ENCODE measurements at places on chromosomes 11 and 22.

DNA sequence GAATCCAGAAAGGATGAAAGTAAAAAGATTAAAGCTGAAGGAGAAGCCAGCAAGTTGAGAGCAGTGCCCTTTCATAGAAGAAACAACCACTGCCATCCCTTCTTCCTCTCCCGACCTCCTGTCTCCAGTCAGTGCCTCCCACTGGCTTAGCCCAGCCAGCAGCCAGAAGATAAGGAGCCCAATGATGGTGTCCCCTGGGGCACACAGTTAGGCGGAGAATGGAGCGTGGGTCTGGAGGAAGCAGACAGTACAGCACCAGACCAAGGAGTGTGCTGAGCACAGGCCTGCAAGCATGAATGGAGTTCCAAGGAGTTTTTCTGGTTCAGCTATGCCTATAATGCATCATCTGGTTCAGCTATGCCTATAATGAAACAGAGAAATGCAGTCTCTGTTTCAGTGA is 54.3 kb upstream of the TNRC6B start:
- DNase-seq = no peak

- DNase-seq = no peak
These were observed 8.0 kb downstream of the MPEG1 start for GRCh38 chr11:59204746-59205145.

DNA sequence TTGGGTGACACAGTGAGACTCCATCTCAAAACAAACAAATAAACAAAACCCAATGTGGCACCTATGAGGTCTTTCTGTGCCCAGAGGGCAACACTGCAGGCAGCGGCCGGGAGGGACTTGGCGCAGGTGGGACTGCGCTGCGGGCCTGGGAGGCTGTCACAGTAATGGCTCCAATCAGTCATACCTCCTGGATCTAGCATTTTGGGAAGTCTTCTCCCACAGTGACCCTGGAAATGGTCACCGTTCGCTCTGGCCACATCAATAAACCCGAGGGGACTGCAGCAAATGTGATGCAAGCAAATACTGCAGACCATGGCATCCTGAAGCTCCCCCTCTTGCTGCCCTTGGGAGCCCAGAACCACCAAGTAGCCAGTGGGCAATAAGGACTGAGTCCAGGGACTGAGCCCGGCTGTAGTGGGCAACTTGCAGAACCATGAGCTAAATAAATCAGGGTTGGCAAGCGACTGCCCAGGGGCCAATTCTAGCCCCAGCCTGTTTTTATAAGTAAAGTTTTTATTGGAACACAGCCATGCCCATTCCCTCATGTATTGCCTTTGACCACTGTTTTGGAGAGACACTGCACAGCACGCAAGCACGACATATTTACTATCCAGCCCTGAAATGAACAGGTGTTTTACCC is 15.4 kb downstream of the SHANK2 start:
- DNase-seq = no peak

DNA sequence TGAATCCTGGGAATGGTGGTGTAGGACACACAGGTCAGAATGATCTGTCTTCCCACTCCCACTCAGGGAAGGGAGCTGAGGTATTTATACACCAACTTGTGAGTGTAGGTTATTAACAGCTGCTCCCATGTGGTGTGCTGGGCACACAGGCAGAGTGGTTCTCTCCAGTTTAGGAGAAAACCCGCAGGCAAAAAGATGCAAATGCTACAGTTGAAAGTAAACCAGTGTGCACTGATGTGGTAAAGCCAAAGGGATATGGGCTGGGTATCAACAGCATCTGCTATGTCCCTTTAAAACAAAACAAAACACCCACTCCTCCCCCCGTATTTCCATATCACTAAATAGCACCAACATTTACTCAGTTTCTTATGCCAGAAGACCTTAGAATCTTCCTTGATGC is 75.4 kb upstream of the SYT13 start:
- DNase-seq = no peak

DNA sequence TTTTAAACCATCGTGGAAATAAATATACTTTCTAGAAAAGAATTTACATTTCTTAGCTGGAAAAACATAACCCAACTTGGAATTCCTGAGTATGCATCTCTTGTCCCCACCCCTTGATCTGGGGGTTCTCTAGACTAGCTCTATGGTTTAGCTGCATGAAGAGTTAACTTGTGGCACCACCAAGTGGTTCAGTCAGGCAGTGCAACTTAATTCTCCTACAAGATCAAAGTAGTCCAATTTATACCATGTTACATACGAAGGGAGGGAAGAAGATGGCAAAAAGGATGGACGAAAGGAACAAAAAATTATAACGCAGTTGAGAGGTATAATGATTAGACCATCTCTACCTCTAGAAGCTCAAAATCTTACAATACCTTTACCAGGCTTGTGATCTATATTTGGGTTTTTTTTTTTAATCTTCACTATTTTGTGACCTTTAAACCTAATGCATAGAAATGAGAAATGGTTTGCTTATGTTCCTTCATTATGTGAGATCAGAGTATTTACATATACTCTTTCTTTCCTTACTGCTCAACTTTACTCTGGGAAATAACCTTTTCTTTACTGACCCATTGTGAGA is 28.5 kb upstream of the ALKBH3 start:
- DNase-seq = no peak
